Renal pelvis (tissue), 12 donors: ENCODE measurements at places on chromosomes 7 and 10. TPM values are rescaled to one million over a fixed set of nuclear protein-coding genes. Genes with fewer than 3 reads are reported as not detected.

DNA sequence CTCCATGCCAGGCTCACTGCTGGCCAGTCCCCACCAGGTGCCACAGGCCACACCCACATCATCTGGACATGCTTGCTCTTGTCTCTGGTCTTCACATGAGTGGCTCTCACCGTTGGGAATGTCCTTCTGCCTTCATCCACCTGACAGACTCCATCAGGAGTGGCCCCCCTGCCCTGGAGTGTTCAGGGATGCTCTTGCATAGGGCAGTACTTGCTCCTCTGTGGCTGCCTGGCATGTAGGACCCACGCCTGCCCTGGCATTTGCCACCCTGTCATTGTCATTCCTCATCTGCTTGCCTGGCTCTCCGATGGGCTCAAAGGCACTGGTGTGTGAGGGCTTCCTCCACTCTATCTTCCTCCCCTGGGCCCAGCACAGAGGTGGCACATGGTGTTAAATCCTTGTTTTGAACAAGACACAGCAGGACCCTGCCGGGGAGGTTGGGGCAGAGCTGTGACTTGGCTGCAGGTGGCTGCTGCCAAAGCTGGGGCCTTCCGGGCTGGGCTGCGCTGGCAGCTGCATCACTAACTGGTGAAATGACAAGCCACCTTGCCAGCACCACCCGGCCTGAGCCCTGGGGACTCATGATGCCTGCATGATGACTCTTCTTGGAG is 1.8 kb downstream of the SH2D4B start:
- DNase-seq = no peak

DNA sequence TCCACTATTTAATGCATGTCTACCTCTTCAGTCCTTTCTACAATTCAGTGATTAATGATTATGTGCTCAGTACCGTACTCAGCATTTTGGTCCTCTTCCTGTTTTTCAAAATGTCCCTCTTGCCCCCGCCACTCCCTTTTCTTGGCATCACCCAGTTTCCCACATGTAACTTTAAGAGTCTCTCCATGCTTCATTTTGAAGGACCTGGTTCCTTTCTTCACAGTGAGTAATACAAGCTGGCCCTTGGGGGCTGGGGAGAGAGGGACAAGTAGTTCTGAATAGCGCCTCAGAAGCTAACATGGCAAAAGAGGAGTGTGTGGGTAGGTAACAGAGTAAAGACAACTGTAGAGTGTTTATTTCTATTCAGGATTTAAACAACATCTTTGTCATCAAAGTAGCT is 34.6 kb upstream of the SLIT1 start:
- no peak for DNase-seq

DNA sequence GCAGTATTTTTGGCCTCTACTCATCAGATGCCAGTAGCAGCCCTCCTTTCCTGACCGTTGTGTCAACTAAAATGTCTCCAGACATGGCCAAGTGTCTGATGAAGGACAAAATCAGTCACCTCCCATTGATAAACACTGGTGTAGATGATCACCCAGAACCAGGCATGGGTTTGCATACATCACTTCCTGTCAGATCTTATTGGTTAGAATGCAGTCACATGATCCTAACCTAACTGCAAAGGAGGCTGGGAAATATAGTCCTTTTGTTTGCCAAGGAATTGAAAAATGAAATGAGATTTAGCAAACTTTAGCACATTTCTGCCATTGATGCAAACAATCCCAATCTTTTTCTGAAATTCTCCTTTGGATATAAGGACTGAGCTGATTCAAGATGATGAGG is 141.4 kb downstream of the BUB3 start:
- no peak for DNase-seq

DNA sequence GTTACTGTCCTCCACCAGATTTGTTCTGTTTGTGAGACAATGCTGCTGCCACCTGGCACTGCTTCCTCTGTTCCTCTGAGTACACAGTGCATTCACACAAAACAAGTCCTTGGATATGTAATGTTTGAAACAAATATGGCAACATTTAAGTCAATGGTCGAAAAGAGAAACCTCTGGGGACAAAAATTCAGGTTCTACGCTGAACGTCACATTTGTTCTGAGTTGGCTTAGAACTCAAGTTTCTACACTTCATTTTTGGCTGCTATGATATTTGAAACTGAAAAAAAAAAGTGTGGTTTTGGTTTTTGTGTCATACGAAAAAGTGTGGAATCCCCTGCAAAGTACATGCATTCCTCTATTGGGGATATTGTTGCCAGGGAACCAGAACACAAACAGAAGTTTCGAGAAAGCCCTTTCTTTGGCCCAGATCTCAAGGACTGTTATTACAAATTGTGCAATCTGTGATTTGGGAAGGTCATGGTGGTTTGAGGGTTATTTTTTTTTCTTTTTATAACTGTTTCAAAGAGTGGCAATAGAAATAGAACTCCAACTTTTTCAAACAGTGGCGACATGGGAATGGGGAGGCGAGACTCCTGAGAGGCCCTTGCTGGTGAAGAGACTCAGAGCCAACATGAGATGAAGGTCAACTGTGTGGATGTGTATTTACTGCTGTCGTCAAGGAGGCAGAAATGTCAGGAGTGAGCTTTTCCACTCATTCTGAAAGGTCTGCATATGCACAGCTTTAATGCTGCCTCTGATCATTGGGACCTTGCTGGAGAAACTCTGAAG is 127.5 kb downstream of the CUBN start:
- DNase-seq = no peak

- DNase-seq = no peak
These were observed 176.6 kb downstream of the SEMA3E start for GRCh38 chr7:83472376-83472775.

- no peak for DNase-seq
These were observed 43.4 kb upstream of the KLF14 start for GRCh38 chr7:130777426-130777825.

GRCh38 chr7:1924258-1924817 is 254.3 kb downstream of the ELFN1 start:
- DNase-seq = no peak

DNA sequence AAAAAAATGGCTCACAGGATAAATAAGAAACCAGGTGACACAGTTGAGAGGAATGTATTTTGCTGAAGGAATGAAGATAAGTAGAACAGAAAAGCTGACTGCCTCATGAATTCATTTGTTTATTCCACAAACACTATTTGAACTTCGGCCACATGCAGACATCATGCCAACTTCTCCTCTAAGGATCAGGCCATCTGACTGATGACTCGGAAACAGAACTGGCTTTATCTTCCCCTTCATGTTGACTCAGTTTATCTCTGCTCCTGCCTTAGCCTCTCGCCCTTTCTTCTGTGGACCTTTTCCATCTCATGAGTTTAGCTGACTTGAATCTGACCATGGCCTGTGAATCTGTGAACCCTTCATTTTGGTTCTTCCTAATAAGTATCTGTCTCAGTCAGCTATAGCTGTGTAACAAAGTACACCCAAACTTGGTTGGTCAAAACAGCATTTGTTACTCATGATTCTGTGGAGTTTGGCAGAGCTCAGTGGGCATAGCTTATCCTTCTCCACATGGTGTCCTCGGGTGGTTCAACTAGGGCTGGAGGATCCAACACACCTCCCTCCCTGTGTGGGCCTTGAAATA is 44.0 kb upstream of the GRID1 start:
- no peak for DNase-seq

DNA sequence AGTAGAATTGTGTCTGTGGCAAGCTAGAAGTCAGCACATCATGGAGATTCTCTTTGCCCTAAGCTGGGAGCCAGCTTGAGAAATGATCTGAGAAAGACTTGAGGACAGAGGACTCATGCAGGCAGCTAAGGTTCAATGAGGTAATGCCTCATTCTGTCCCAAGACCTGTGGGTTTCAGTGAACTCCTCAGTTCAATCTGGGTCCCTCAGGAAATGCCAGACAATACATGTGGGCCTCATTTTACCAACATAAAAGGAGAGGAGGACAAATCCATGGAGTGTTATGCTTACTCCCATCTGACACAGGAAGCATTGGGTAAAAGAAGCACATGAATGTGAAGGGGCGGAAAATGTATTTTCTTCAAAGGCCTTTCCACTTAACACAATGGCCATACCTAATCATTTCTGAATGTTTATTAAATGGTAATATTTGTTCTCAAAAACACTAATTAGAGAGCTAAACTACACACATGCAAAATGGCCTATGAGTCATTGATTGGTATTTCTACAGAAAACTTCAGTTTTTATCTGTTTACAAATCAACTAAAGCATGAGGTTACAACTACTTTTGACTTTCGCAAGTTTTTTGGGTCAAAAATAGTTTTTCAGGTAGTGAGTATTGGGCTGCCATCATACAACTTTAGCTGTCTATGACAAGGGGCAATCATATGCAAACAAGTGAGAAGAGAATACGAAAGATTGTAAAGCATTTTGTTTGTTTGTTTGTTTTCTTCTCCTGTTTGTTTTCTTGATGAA is 205.3 kb downstream of the CHRM2 start:
- DNase-seq = no peak

GRCh38 chr7:139588632-139589031 is 65.1 kb downstream of the CLEC2L start:
- DNase-seq = peak; percentile 72

GRCh38 chr7:103887050-103887449 is 102.4 kb downstream of the RELN start:
- no peak for DNase-seq

DNA sequence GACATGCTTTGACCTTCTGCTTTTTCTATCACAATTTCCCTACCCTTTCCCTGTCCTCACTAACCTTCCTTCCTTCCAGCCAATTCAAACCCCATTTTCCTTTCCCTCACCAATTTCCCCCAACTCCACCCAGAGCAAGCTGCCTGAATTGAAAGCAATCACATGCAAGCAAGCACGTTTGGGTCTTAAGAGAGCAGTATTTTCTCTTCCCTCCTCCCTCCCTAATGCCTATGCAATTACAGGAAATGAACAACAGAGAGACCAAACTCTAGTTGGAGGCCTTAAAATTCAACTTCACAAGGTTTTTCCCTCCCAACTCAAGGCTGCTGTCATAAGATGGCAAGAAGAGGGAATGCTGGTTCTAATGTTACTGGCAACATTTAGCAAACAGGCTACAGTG is 117.2 kb downstream of the MYOF start:
- DNase-seq = no peak

GRCh38 chr7:108589199-108589598 is 19.5 kb downstream of the DNAJB9 start:
- no peak for DNase-seq

DNA sequence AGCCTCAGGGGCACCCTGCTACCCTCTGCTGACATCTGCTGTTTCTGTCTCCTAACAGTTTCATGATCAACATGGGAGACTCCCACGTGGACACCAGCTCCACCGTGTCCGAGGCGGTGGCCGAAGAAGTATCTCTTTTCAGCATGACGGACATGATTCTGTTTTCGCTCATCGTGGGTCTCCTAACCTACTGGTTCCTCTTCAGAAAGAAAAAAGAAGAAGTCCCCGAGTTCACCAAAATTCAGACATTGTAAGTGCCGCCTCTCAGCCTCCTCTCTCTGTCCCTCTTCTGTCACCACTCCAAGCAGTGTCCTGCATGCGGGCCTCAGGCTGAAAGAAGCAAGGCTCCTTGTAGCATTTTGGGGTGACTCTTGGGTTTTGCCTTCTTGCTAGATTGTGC is 39.0 kb downstream of the POR start:
- DNase-seq = no peak

DNA sequence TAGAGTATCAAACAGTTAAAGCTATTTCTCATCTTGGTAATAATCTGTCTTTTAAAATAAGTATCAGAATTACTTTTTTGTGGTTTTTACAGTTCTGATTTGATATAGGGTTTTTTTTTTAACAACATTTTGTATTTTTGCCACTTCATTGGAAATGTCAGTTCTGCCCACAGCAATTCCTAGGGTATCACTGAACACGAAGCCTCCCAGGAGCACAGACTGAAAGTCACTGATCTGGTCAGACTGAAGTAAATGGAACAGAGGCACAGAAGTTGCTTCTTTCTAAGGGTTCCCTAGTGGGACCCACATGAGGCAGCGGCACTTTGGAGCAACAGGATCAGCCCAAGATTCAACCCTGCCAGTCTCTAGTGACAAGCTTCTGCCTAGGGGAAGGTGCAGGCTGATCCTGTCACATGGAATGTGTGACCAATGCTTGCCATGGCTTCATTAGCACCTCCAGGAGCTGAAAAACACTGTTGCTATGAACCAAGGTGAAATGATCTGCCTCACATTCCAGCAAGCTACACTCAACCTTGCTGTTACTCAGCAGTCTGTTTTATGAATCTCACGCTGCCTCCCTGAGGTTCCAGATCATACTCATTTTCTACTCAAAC is 273.4 kb upstream of the CSTF2T start:
- DNase-seq = no peak

The PSD gene
- polyA plus RNA-seq = 12.2 TPM

The CYP3A4 gene
- polyA plus RNA-seq = 0.20 TPM

The SEMA3E gene
- 1.5 TPM for polyA plus RNA-seq

The SLC26A4 gene
- 2.8 TPM for polyA plus RNA-seq

The C10orf95 gene
- polyA plus RNA-seq = 2.4 TPM

The FRMD4A gene
- polyA plus RNA-seq = 99.4 TPM

The HERC4 gene
- polyA plus RNA-seq = 55.0 TPM

The HOXA5 gene
- polyA plus RNA-seq = 64.7 TPM
